A549 treated with DMSO at 1 μM for 4 hours (cell line): ENCODE measurements at places on chromosomes 13 and 19. TPM values are rescaled to one million over a fixed set of nuclear protein-coding genes. Genes with fewer than 3 reads are reported as not detected.

Gene LRRC25
- not detected in 5 replicates for total RNA-seq

Gene FAAP24
- total RNA-seq = 12.4 to 18.2 TPM (median 17.4 TPM) in 5 replicates

Gene NUP58
- total RNA-seq = 19.3 to 23.5 TPM (median 21.8 TPM) in 5 replicates

Gene FGF21
- total RNA-seq = not detected in 5 replicates

Gene PTH2
- not detected in 5 replicates for total RNA-seq

Gene TINCR
- total RNA-seq = 1.6 to 3.4 TPM (median 2.2 TPM) in 5 replicates

Gene HPN
- 0.06 to 0.14 TPM in 2 of 5 replicates, not detected in the others for total RNA-seq
